ENCODE measurements at places on chromosomes 12 and 14.

DNA sequence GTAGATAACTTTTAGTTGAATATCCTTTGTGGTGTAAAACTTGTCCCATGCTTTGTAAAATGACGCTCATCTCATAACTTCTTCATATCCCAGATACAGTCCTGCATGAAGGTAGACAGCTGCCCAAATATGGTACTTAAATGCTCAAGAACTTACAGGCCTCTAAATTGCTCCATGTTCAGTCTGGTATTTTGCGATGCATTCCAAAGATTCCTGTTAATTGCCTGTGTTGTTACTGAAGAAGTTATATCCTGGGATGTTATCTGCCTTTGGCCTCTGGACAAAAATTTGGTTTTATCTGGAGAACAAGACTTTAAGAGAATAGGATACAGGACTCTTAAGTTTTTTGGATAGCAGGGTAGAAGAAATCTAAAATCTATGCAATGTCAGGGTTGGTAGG is 473.0 kb downstream of the PCNX1 start:
- DNase-seq: no peak

GRCh38 chr14:80003138-80003537 is 208.2 kb downstream of the DIO2 start:
- no peak for DNase-seq

DNA sequence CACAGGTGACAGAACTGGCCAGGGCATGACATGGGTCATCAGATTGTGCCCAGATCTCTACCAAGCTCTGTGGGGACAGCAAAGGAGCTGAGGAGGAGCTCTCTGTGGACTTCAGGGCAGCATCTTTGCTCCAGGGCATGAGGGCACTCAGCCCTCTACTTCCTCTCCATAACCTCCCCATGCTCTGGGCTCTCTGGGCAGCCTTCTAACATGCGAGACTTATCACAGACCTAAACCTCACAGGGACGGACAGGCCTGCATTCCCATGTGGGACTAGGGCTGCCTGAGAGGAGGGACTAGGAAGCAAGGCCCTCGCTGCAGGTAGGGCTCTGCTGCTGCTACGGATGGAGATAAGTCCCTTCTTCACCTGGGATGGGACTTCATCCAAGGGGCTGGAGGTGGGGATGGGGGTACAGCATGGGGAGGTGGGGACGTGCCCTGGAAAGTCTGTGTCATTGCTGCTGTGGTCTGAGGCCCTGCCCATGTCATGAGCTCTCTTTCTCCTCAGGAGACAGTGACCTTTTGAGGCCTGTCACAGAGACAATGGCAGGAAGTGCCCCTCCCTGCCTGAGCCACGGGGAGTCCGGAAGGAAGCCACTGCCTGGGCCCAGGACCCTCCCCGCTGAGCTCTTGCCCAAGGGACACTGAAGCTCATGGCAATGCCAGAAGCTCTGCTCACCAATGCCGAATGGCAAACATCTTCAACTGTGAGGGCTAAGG is 44.1 kb downstream of the PITPNM2 start:
- DNase-seq: peak; percentile 73

- DNase-seq: no peak
These were observed 155.0 kb downstream of the GCH1 start for GRCh38 chr14:54747616-54748015.

DNA sequence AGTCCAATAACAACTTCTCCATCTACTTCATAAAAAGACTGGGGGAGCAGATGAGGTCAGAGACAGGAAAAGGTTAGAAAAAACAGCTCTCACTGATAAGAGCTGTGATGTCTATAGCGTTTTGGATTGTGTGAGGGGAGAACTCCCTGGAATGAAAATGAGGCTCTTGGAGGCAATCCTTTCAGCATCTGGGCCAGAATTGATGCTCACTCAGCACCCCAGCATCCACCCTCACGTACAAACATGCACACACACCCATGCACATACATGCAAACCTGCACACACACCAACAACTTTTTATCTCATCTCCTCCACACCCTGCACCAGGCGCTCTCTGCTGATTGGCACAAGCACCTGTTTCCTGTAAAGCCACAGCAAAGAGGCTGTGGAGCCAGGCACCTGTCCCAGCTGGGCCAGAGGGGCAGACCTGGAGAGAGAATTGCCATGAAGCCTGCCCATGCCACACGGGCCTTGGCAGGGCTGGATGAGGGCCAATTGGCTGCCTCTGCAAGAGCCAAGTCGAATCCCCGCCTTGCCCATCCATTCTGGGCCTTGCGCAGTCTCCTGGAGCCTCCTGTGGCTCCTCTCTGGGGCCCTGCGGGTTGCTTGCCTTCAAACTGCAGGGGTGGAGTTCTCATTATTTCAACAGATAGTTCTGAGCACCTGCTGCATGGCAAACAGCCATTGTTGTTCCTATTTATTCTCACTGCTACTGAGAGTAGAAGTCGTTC is 53.1 kb downstream of the SYNE3 start:
- peak; percentile 44 for DNase-seq

GRCh38 chr12:68007033-68007432 is 17.8 kb downstream of the IFNG-AS1 start:
- DNase-seq: no peak

DNA sequence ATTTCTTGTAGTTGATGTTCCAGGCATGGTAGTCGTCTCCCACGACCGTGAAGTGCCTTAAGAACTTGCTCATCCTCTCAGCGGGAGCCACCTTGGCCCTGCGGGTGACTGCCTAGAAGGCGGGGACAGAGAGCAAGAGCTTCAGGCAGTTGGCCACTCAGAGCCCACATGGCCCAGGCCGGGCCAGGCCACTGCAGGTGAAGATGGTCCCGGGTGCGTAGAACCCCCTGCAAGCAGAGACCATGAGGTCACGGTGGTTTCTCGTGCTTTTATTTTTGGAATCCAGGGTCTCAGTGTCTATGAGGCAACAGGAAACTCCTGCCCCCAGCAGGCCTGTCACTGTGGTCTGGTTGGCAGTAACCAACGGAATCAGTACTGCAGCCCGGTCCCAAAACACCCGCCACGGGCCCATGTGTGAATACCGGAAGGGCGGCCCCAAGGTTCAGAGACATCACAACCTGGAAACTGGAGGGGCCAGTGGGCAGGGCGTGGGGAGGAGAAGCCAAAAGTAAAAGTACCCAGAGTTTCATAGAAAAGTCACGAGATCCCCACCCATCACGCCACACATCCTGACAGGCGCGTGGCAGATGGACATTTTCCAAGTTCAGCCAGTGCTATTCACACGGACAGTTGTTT is 27.5 kb downstream of the HVCN1 start:
- peak; percentile 71 for DNase-seq

GRCh38 chr12:68953536-68953935 is 20.6 kb upstream of the CPM start:
- no peak for DNase-seq

DNA sequence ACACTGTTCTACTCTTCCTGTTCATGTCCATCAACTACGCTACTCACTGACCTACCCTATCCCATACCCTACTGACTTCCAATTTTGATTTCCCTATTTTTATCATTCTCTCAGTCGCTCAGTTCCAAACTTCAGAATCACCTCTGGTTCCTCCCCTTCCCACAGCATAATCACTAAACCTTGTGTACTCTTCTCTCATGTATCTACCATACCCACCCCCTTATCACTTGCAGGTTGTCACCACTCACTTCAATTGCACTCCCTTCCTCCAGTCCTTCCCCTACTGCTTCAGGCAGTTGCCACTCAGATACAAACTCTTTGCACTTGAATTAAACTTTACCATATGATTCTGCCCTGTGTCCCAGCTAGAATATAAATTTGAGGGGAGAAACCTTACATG is 6.3 kb downstream of the RACGAP1 start:
- no peak for DNase-seq

DNA sequence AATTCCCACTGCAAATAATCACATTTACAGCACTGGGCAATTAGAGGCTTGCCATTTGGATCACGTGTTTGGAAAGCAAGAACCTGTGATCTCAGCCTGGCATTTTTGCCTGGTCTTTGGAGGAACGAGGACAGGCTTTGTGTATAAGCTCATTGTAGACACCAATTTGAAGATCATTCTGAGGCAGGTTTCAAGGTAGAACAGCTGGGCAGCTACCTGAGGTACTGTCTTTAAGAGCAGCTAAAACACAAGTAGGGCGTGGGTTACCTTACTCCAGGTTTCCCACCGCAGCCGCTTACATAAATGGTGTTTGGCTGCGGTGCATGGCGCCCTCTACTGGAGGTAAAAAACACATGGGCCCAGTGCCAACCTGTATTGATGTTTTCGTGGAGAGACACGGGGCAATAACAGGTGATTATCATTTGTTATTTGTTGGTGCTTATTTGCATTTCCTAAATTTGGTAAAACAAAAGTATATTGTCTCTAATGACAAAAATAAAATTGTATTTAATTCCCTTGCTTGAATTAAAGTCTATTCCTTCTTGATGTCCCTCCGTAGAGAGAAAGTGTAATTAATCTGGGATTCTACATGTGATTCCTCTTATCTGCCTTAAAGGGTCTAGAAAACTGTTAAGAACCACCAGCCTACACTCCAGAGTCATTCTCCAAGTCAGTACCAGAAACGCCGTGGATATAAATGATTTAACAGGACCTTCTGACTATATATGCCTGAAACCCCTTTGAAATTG is 69.7 kb downstream of the SVOP start:
- peak; percentile 67 for DNase-seq

DNA sequence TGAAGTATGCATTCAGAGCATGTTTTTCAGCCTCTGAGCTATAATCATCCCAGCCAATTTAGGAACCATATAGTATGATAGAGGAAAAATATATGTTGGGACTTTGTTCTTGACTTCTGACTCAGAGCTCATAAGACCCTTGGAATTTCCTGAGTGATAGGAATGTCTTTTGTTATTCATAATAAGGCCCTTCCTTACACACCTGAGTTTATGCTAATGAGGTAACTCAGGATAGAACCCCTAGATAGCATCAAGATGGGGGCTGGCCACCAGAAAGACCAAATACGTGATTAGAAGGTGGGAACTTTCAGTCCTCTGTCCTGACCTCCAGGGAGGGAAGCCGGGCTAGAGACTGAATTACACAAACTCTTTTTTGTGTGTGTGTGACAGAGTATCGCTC is 32.4 kb upstream of the PLEK2 start:
- no peak for DNase-seq

DNA sequence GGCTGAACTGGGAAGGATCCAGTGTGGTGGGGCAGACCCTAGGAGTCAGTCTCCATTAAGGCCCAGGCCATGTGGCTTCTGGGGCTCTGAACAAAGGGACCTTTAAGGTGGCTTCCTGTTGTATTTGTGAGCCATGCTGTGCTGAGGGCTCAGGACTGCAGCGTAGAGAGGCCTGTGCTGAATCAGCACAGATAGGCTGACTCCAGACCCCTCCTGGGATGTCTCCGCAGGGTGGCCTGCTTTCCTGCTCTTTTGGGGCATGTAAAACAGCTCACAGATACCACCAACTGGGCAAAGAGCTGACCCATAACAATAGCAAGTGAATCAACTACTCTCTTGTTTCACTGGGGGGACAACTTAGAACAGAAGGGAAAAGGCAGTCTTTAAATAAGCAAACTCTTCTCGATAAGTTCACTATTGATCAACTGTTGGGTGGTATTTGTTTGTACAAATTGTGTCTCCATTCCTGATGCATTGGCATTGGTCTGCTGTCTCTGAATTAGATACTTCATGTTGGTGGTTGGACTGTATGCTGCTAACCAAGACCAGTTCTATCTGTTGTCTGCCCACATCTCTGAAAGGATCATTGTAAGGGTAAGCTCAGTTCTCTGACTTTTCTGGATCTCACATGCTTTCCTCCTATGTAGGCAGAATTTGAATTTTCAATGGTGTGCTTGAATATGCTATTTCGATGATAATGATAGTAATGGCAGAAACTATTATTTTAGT is 71.8 kb downstream of the MYRFL start:
- DNase-seq: no peak

GRCh38 chr14:100654814-100655740 is 67.9 kb upstream of the BEGAIN start:
- DNase-seq: peak; percentile 72

DNA sequence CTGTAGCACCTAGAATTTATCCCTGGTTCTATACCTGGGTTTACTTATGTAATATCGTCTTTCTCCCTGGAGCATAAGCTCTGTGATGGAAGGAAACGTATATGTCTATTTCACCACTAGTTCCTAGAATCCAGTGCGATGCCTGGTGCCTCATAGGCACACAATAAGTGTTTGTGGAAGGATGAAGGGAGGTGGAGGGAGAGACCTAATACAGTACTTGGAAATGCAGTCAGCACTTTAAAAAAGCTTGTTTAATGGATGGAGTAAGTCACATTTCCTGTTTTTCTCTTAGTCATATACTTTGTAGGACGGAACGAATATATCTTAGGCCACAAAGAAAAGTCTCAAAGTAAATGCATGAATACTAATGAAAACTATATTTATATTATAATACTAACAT is 186.5 kb upstream of the HMGA2 start:
- DNase-seq: no peak

GRCh38 chr12:110079477-110080400 is 31.4 kb upstream of the C12orf76 start:
- peak; percentile 74 for DNase-seq

- DNase-seq: peak; percentile 65
These were observed 972 bp downstream of the SAMD4A start for GRCh38 chr14:54567639-54568561.

- no peak for DNase-seq
These were observed 198.5 kb upstream of the PWP1 start for GRCh38 chr12:107487011-107487680.
